ENCODE measurements at places on chromosomes 1 and 21. TPM values are rescaled to one million over a fixed set of nuclear protein-coding genes. Genes with fewer than 3 reads are reported as not detected.

DNA sequence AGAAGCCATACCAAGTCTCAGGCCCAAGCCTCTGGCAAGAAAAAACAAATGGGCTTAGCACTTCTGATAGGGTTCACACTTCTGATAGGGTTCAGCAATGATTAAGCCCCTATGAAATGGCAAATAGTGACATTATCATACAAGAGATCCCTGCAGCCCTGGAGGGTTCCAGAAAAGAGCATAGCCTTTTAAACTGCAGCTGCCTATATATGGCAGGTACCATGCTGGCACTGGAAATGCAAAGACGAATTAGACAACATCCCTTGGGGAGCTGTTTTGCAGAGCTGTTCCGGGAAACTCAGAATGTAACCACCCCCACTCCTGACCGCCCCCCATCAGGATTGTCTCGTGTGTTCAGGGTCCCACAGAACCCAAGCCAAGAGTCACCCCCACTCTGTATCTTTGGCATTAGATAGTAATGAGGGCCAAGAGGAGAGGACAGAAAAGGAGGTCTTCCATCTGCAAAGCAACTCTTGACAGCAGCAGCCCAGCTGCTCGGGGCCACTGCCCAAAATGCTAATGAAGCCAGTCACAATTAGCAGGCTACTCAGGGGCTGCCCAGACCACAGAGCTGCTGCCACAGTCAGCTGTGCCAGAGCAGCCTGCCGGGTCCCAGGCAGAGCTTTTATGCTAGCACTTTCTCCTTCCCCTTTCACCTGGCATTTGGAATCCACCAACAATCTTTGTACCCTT is 50.9 kb downstream of the ITPKB start:
- peaks cover 46% of the 10 kb centered on the region for H3K4me1 ChIP-seq
- no peaks in the 10 kb centered on the region for H3K36me3 ChIP-seq
- H3K27me3 ChIP-seq, result no peaks in the 10 kb centered on the region
- peak overlapping the region; percentile 27 for H3K27ac ChIP-seq
- H3K4me3 ChIP-seq, result no peak overlapping the region
- no peak for DNase-seq

DNA sequence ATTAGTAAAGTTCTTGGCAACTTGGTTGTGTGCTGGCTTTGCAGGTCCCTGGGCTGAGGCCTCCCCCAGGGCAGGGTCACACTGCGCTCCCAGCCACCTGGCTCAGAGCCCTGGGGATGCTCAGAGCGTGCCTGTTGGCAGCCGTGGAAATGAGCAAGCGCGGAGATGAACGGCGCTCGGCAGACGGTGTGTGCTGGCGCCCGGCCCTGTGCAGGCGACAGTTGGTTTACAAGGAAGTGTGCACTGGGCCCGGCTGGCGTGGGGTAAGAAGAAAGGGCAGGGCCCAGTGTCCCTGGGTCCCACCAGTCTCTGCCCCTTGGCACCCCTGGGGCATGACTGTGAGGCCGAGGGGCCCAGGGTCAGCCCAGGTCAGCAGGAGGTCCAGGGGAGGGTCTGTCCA is 25.7 kb upstream of the PEX10 start:
- peaks cover 20% of the 10 kb centered on the region for H3K27me3 ChIP-seq
- no peaks in the 10 kb centered on the region for H3K36me3 ChIP-seq
- no peaks in the 10 kb centered on the region for H3K4me1 ChIP-seq
- H3K27ac ChIP-seq, result no peak overlapping the region

GRCh38 chr1:80919426-80919825 is 881.3 kb upstream of the ADGRL2 start:
- H3K4me1 ChIP-seq, result no peaks in the 10 kb centered on the region
- no peaks in the 10 kb centered on the region for H3K27me3 ChIP-seq
- no peak for DNase-seq

- H3K27me3 ChIP-seq, result no peaks in the 10 kb centered on the region
- peaks cover 30% of the 10 kb centered on the region for H3K4me1 ChIP-seq
- DNase-seq, result no peak
- no peaks in the 10 kb centered on the region for H3K36me3 ChIP-seq
- H3K4me3 ChIP-seq, result no peak overlapping the region
These were observed 86.8 kb downstream of the LRRC8C start for GRCh38 chr1:89719502-89720306.

- peaks cover 7% of the 10 kb centered on the region for H3K36me3 ChIP-seq
- H3K4me1 ChIP-seq, result no peaks in the 10 kb centered on the region
- no peak overlapping the region for H3K4me3 ChIP-seq
- DNase-seq, result no peak
- no peaks in the 10 kb centered on the region for H3K27me3 ChIP-seq
These were observed 124.6 kb downstream of the PRDM2 start for GRCh38 chr1:13824626-13825025.

GRCh38 chr1:87644033-87644578 is 315.4 kb downstream of the LMO4 start:
- DNase-seq, result no peak
- H3K27ac ChIP-seq, result no peak overlapping the region
- no peaks in the 10 kb centered on the region for H3K36me3 ChIP-seq
- no peak overlapping the region for H3K4me3 ChIP-seq
- H3K4me1 ChIP-seq, result no peaks in the 10 kb centered on the region

OR2L3 gene
- total RNA-seq, result not detected

DNA sequence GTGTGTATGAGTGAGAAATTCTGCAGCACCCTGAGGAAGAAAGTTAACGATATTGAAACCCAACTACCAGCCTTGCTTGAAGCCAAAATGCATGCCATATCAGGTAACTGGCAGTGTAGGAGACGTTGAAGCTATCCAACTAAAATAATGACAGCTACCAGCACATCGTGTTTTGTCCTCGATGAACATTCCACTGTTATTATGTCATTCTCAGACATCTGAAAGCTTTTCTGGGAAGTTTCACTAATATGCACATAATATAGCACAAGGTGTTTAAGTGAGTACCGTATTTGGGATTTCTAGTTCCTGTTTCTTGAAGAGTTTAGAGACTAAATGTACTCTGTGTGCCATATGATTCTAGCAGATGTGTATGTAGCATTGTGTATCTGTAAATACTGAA is 173.5 kb downstream of the DISC1 start:
- no peak for DNase-seq
- no peaks in the 10 kb centered on the region for H3K36me3 ChIP-seq
- H3K4me1 ChIP-seq, result no peaks in the 10 kb centered on the region
- H3K4me3 ChIP-seq, result no peak overlapping the region
- H3K27ac ChIP-seq, result no peak overlapping the region
- no peaks in the 10 kb centered on the region for H3K27me3 ChIP-seq

- H3K4me3 ChIP-seq, result no peak overlapping the region
- no peak for DNase-seq
- peaks cover 6% of the 10 kb centered on the region for H3K36me3 ChIP-seq
- H3K27me3 ChIP-seq, result no peaks in the 10 kb centered on the region
- H3K27ac ChIP-seq, result no peak overlapping the region
These were observed 26.1 kb upstream of the CLSTN1 start for GRCh38 chr1:9849691-9850441.

- no peak for DNase-seq
- no peak overlapping the region for H3K27ac ChIP-seq
- peaks cover 47% of the 10 kb centered on the region for H3K4me1 ChIP-seq
- H3K27me3 ChIP-seq, result no peaks in the 10 kb centered on the region
- no peaks in the 10 kb centered on the region for H3K36me3 ChIP-seq
- H3K4me3 ChIP-seq, result no peak overlapping the region
These were observed 21.6 kb downstream of the C2CD2 start for GRCh38 chr21:41932191-41932575.

DNA sequence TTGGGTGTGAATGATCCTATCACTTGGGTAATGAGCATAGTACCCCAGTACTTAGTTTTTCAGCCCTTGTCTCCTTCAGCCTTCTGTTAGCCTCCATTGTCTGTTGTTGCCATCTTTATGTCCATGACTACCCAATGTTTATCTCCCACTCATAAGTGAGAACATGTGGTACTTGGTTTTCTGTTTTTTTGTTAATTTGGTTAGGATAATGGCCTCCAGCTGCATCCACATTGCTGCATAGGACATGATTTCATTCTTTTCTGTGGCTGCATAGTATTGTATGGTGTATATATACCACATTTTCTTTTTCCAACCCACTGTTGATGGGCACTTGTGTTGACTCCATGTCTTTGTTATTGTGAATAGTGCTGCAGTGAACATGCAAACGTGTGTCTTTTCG is 39.6 kb upstream of the GPR52 start:
- no peaks in the 10 kb centered on the region for H3K36me3 ChIP-seq
- no peak overlapping the region for H3K4me3 ChIP-seq
- no peaks in the 10 kb centered on the region for H3K27me3 ChIP-seq
- no peak for DNase-seq
- no peak overlapping the region for H3K27ac ChIP-seq

NECTIN4 gene
- total RNA-seq, result 5.4 TPM

DNA sequence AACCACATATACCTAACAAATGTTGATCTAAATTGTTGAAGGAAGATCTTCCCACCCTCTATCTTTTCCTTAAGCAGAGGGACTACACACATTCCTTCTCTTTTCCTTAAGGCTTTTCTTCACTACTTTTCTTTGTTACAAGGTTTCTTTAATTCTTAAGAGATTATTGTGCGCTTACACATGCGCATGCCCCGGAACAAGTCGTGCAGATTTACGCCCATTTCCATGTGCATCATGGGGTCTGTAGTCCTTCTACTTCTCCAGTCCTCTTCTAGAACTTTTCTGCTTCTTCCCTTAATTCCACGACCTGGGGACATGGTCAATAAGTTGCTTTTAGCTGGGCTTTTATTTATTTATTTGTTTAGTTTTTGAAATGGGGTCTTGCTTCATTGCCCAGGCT is 1.7 kb upstream of the CHRNB2 start:
- H3K27me3 ChIP-seq, result peaks cover 11% of the 10 kb centered on the region
- H3K4me3 ChIP-seq, result no peak overlapping the region
- DNase-seq, result no peak
- no peaks in the 10 kb centered on the region for H3K36me3 ChIP-seq
- H3K27ac ChIP-seq, result no peak overlapping the region
- no peaks in the 10 kb centered on the region for H3K4me1 ChIP-seq

SRSF10 gene
- total RNA-seq, result 96.0 TPM

RAP1GAP gene
- total RNA-seq, result 62.4 TPM

GRCh38 chr1:230365723-230366307 is 60.3 kb downstream of the PGBD5 start:
- H3K27ac ChIP-seq, result no peak overlapping the region
- H3K4me3 ChIP-seq, result no peak overlapping the region
- no peaks in the 10 kb centered on the region for H3K4me1 ChIP-seq
- no peak for DNase-seq

FOXO6 gene
- total RNA-seq, result 0.43 TPM

GRCh38 chr1:200929530-200930278 is 35.0 kb downstream of the INAVA start:
- no peaks in the 10 kb centered on the region for H3K27me3 ChIP-seq
- H3K36me3 ChIP-seq, result no peaks in the 10 kb centered on the region
- DNase-seq, result no peak
- no peaks in the 10 kb centered on the region for H3K4me1 ChIP-seq
